COR-L47 (cell line): ENCODE measurements at places on chromosomes 5 and 9.

GRCh38 chr9:16319646-16320045 lies 550.8 kb downstream of the BNC2 start:
- DNase-seq, result no peak

DNA sequence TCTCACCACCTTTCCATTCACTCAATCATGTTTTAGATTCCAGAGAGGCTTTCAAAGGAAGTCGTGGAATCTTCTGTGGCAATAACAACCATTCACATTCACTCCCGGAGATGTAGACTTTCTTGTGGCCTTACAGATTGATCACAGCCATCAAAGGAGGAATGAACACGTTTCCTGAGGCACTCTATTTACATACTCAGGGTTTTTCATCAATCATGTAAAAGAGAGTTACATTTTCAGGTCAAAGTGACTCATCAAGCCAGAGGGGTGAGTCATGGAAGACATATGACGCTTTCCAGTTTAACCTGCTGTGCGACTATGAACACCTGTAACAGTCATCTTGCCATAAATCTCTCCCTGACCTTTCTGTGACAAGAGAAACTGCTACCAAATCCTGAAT lies 39.3 kb upstream of the RAD23B start:
- DNase-seq, result no peak

DNA sequence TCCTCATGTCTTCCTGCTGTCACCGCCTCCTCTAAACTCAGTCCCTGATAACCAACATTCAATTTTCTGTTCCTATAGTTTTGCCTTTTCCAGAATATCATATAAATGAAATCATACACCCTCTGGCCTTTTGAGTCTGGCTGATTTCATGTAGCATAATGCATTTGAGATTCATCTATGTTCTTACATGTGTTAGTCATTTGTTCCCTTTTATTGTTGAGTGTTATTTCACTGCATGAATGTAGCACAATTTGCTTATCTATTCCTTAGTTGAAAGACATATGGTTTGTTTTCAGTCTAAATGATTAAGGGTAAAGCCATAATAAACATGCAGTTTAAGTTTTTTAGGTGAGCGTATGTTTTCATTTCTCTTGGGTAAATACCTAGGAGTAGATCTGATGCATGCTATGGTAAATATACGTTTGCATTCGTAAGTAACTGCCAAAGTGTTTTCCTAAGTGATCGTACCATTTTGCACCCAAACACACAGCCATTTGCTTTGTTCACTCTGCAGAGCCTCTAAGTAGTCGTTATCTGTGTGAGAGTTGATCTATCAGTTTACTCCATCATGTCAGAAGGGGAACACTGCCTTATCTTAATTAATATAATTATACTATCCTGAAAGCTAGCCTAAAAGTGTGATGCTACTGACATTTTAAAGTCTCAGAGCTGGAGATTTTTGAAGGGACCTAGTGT lies 460.8 kb downstream of the DMAC1 start:
- no peak for DNase-seq

- no peak for DNase-seq
These were observed 124.0 kb upstream of the EFNA5 start for GRCh38 chr5:107794741-107795140.

GRCh38 chr9:88786291-88787079 lies 204.8 kb upstream of the S1PR3 start:
- DNase-seq, result no peak

- no peak for DNase-seq
These were observed 9.1 kb downstream of the BRD3OS start for GRCh38 chr9:134034215-134035040.

DNA sequence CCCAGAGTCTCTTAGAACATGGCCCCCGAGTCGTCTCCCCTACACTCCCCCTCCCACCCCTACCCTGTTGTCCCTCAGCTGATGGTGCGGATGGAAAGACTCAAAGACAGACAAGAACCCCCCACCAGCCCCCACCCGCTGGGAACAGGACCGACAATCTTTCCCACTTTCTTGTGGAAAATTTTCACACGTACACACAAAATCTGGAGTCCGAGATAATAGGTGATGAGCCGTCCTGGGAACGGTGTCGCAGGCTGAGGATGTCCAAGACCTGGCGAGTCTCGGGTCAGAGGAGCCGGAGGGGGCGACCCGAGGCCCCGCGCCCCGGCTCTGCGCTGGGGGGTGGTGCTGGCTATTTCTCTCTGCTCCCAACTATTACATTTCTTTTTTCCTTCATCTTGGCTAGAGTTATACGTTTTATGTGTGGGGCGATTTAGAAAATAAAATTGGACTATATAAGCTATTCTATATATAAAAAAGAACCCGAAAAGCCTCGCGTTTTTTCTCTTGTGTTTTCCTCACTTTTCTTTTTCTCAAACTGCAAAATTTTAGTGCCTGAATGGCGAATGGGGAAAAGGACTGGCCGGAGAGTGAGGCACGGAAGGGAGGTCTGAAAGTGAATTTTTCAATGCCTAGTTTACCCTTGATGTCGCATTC lies 188.8 kb downstream of the MEF2C start:
- DNase-seq, result no peak

GRCh38 chr9:100652850-100653249 lies 75.0 kb downstream of the CAVIN4 start:
- DNase-seq, result peak; percentile 30

DNA sequence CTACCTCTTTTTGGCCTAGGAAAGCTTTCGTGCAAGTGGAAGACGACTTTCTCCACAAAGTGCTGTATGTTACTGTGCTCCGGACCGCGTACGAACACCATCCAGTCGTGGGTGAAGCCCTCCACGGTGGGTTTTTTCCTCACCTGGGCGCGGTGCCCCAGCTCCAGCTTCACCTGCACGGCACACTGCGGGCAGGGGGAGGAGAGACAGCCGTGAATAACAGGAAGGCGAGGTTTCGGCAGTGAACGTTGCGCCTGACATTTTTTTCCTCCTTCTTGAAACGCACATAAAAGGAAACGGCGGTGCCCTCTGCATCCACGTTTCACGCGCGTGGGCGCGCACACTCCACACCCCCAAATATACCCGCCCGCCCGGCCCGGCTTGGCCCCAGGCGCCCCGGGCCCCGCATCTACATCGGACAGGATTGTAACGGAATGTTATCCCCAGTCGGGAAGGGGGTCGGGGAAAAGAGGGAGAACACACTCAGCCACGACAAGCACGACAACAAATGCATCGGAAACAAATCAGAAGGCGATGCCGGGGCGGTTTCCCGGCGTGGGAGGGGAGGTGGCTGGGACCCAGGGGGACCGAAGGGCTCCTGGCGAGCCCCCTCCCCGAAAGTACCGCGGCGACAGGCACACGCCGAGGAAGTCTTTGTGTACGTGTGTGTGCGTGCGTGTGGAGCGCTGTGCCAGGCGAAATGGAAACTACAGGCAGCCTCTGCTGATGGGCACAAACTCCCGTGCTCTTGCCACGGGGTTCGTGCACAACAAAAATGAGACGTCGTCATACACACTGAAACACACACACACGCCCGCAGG lies 1.4 kb downstream of the MLLT3 start:
- DNase-seq, result peak; percentile 20

DNA sequence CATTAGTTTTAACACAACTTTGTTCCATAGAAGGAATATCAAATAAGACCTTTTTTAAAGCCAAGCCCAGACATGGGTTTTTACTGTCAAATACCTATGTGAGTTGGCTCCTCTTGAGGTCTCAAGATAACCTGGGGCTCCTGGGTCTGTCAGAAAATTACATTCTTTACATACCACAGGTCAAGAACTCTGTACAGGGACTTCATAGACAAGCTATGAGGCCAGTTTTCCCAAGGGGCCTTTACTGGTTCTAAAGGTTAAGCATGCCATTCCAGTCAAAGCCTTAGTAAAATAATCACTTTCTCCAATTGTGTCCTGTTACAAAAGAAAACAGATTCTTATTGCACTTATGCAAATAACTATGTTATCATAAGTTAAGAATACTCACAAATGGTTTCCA lies 15.5 kb upstream of the SMC2 start:
- DNase-seq, result no peak

GRCh38 chr5:514673-515072 lies 9.6 kb downstream of the SLC9A3 start:
- DNase-seq, result no peak

- DNase-seq, result no peak
These were observed 94.2 kb upstream of the MTAP start for GRCh38 chr9:21708260-21708711.

DNA sequence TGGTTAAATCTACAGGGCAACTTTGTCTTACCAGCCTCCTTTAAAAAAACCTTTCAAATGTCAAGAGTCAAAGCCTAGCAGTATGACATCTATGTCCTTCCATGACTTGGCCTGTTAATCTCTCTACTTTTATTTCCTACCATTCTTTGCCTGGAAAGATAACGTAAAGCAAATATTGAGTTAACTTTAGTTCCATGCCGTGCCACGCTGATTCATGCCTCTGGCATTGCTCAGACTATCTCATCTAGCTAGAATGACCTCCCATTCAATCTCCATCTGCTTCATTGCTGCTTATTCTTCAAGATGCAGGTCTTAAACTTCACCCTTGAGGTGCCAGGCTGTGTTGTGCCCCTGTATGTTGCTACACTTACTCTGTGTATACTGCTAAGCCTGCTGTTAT lies 729.8 kb downstream of the EFNA5 start:
- DNase-seq, result no peak

GRCh38 chr5:18420711-18421110 lies 786.5 kb downstream of the TAF11L14 start:
- no peak for DNase-seq

DNA sequence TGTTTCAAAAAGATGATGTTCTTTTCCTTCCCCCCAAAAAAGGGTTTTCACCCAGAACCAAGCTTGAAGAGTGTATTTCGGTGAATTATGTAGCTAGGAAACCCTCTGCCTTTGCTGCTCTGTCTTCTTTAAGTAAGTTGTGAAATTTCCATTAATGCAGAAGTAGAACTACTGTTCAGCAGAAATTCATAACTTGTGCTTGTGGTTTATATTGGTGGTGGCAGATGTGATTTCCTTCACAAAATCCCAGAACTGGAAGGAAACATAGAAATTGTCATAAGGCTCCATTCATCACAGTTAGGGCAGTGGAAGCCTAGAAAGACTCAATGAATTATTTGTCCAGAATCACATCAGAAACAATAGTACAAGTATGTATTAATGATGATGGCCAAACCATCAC lies 42.1 kb upstream of the DAB2 start:
- DNase-seq, result no peak

DNA sequence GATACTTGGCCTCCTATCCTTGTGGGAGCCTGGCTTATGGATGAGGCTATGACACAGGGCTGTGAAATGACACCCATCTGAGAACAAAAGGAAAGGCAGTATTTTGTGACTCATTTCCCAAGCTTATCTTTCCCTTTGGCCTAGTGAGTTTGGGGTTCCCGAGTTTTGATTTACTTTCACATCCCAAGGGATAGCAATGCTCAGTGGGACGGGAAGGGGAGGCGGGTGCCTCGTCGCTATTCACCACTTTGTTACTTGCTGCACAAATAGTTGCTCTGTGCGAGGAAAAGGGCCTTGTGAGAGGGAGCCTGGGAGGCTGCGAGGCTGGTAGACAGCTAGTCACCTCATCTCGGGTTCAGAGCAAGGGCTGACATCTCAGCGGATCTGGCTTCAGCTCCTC lies 59.1 kb upstream of the ENTREP1 start:
- no peak for DNase-seq

- DNase-seq, result no peak
These were observed 136.9 kb upstream of the FREM1 start for GRCh38 chr9:15047028-15047551.

DNA sequence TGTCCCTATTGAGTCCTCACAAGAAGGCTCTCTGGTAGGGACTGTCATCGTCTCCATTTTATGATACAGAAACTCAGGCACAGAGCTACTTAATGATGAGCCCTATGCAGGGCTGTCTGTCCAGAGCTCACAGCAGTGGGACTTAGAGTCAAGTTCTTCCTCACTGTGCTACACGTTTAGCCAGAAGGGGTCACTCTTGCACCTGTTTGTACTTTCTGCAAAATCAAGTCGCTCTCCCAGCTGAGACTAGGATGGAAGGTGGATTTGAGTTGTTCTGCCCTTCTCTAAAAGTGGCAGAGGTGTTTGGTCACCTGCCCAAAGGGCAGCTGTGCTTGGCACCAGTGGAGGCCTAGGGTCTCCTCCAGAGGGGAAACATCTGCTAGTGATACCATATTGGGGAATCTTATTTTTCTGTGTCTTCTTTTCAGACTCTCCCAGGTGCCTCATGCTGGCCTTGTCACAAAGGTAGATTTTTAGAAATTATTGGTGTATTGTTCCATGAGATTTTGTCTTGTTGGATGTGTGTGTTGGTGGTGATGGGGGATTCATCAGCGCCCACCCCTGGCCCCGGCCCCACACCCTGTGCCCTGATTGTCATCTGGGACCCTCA lies 104.2 kb downstream of the PPARGC1B start:
- peak; percentile 63 for DNase-seq

GRCh38 chr9:131869348-131869747 lies 129.5 kb upstream of the RAPGEF1 start:
- DNase-seq, result no peak

GRCh38 chr5:72125941-72126620 lies 18.8 kb downstream of the MAP1B start:
- no peak for DNase-seq

- DNase-seq, result peak; percentile 31
These were observed 172.5 kb downstream of the FSTL4 start for GRCh38 chr5:133439859-133440258.

DNA sequence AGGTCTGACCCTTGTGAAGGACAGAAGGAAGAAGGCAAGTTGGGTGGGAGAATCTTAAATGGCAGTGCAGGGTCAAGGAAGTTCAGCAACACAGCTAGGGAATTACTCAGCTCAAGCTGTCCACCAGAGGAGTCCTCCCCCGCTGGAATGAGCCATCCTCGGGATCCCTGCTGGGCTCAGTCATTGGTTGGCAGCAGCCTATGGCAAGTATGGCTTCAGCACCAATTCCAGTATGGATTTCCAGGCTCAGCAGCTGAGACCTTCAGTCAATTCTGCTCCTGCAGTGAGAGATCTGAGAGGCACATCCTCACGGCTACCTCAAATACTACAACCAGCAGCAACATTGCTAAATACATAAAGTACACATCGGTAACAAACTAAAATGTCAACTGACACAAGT lies 280.6 kb upstream of the PIK3R1 start:
- no peak for DNase-seq
